T1000 (cell line): ENCODE measurements at places on chromosomes 16 and 17.
A peak's percentile ranks its signal among the peaks of the same experiment; 100 is the strongest.

DNA sequence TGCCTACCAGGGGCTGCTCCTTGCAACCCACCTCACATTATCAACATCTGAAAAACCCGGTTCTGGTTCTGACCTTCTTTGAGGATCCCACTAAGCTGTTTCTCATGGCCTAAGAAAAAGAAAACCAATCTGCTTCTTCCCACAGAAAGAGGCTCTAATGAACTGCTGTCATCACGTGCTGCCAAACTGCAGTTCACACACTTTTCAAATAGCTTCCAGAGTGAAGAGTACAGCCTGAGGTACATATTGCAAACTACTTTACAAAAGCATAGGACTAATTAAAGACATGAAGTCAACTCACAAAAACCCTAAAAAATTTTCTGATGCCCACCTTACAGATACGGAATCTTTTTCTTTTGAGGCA, 36.7 kb downstream of the SMG6 start:
- DNase-seq: no peak

GRCh38 chr17:6818938-6819337, 12.6 kb downstream of the TEKT1 start:
- DNase-seq: no peak

- DNase-seq: no peak
Measured at GRCh38 chr17:32859857-32860525, 16.9 kb downstream of the MYO1D start.

GRCh38 chr17:69561462-69561861, 147.0 kb downstream of the MAP2K6 start:
- DNase-seq: no peak

GRCh38 chr17:61247439-61247838, 152.2 kb upstream of the TBX2 start:
- DNase-seq: peak; percentile 36

DNA sequence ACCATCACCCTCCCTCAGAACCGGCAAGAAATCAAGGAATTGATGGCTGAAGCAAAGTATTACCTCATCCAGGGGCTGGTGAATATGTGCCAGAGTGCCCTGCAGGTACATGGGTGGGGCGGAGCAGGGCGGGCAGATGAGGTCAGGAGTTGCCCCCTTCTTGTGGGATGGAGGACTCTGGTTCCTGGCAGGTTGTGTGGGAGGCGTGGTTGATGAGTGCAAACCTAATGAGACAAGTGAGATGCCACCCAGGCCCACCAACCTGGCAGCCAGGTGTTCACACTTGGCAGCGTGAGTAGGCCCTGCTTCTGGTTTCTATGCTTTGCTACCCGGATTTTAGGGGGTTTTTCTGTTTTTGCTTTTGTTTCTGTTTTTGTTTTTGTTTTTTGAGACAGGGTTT, 4.8 kb downstream of the TNFAIP1 start:
- DNase-seq: no peak

DNA sequence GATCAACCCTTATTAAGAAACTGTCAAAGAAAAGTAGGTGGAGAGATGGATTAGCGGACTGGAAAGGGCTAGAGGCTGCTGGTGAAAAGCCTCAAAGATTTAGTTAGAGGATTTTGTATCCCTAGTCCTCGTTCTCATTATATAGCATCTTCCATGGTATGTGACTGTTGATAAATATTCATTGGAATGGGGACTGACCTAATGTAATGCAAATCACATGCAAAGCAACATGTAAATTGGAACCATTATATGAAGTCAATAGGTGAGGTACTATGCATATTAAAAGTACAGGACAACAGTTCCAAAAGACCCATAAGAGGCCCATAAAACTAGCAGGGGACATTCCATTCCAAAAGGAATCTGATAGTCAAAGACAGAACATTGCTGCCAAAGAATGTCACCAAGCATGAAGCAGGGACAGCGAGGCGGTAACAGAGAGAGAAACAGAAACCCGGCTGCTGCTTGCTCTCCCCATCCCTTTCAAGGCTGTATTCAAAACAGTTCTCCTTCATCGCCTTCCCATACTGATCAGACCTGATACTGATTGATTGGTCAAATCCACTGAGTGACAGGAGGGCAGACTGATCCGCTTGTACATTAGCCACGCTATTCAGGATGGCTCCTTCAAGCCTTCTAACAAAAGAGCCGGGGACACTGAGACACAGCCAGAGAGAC, 44.5 kb downstream of the SOX9 start:
- DNase-seq: no peak

DNA sequence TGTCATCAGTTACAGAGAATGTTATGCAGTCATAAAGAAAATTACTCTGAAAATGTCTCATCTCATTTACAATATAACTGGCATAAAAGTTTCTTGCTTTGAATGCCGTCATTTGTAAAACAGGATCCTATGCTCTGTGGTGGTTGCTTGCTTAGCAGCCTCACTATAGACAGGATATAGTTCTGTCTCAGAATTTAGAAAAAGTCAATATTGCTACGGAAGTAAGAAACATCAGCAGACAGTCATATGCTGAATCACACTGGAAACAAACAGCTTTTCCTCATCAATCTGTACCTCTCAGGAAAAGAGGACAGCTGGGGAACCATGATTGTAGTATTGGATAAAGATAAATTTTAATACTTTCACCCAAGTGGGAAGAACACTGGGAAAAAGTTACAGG, 105.5 kb downstream of the MYO1D start:
- DNase-seq: no peak
